ENCODE measurements at places on chromosomes 7 and 10.

- DNase-seq, result no peak
Measured at GRCh38 chr7:112292162-112292561, 85.7 kb downstream of the ZNF277 start.

GRCh38 chr7:25179771-25180591, 48.3 kb downstream of the NPVF start:
- DNase-seq, result peak; percentile 79

GRCh38 chr7:142668495-142668894, 80.8 kb upstream of the PRSS1 start:
- DNase-seq, result no peak

GRCh38 chr7:131027287-131027773, 293.3 kb upstream of the KLF14 start:
- DNase-seq, result no peak

GRCh38 chr10:86123715-86124114, 242.9 kb downstream of the GRID1 start:
- no peak for DNase-seq

GRCh38 chr10:59905066-59905730, 1.2 kb downstream of the CCDC6 start:
- no peak for DNase-seq

- no peak for DNase-seq
Measured at GRCh38 chr7:17946591-17946990, 6.3 kb upstream of the SNX13 start.

- DNase-seq, result no peak
Measured at GRCh38 chr10:69742928-69743602, 58.6 kb upstream of the COL13A1 start.

DNA sequence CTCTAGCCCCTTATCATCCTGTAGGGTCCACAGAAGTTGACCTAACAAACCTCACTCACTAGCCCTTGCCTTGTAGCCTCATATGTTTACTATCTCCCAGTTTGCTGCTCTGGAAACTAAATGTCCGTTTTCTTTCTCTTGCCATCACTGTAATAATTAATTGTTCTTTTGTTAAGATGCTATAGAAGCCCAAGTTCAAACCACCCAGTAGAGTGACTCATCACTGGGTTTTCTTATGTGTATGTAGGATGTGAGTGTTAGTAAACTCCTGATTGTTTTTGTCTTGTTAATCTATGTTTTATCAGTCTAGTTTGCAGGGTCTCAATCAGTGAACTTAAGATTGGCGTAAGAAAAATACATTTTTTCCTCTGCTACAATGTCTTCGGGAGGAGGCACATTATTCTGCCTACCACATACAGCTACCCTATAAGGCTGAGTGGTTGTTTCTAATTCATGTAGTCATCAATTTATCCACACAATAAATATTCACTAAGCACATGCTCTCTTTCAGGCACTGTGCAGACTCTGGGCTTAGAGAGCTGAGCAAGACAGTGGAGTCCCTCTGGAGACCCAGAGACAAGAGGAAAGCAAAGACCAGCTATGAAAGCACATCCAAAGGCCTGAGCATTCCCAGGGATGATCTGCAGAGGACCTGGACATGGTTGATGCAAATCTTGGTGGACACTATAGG, 474.1 kb upstream of the AKR1E2 start:
- DNase-seq, result no peak

DNA sequence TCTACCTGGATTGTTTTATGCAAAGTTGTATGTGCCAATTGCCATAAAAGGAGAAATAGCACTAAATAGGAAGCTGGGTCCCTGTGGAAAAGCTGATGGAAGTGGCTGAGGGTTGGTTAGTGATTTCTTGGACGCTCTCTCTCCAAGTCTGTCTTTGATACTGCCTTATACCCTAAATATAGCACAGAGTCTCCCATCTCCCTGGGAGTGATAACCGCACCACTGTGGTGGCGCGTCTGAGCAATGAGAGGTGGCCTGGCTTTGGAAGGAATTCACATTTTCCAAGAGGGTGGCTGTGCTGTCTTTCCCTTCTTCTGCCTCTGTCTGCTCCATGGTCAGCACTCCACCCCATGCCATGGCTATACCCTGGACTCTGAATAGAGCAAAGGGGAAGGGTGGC, 31.2 kb downstream of the STMP1 start:
- DNase-seq, result no peak

DNA sequence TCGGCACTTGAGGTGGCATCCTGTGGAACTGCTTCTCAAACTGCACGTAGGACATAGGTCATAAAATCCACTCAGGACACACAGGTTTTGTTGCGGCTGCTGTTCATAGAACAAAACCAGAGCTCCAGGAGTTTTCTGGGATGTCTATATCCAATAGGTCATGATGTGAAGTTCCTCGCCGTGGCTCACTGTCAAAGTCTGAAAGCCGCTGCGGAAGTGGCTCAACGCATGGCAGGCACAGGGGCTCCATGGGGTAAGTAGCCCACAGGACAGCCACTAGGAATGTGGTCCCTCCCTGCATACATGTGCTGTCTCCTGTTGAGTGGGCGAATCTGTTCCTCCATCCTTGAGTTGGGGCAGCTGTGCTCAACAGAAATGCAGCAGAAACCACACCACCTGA, 72.2 kb downstream of the PRKAG2 start:
- no peak for DNase-seq

- no peak for DNase-seq
Measured at GRCh38 chr10:112082120-112082519, 101.4 kb downstream of the GPAM start.

DNA sequence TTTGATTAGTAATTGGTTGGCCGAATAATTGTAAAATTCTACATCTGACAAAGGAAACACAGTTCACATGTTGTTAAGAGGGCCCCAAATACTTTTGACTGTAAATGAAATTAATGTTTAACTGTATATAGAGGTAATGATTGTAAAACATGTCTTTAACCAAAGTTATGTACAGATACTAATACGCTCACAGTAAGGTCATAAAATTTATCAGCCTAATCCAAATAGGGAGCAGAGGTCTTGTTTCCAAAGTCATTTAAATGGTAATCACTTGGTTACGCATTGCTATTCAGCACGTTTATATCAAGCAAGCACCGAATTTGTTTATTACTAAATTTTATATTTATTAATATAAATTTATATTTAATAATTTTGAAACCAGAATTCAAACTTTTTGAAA, 1.4 kb downstream of the PHYHIPL start:
- no peak for DNase-seq

GRCh38 chr10:33477291-33478088, 143.0 kb upstream of the NRP1 start:
- DNase-seq, result no peak
